ENCODE measurements at places on chromosomes 5 and 9. TPM values are rescaled to one million over a fixed set of nuclear protein-coding genes. Genes with fewer than 3 reads are reported as not detected.

DNA sequence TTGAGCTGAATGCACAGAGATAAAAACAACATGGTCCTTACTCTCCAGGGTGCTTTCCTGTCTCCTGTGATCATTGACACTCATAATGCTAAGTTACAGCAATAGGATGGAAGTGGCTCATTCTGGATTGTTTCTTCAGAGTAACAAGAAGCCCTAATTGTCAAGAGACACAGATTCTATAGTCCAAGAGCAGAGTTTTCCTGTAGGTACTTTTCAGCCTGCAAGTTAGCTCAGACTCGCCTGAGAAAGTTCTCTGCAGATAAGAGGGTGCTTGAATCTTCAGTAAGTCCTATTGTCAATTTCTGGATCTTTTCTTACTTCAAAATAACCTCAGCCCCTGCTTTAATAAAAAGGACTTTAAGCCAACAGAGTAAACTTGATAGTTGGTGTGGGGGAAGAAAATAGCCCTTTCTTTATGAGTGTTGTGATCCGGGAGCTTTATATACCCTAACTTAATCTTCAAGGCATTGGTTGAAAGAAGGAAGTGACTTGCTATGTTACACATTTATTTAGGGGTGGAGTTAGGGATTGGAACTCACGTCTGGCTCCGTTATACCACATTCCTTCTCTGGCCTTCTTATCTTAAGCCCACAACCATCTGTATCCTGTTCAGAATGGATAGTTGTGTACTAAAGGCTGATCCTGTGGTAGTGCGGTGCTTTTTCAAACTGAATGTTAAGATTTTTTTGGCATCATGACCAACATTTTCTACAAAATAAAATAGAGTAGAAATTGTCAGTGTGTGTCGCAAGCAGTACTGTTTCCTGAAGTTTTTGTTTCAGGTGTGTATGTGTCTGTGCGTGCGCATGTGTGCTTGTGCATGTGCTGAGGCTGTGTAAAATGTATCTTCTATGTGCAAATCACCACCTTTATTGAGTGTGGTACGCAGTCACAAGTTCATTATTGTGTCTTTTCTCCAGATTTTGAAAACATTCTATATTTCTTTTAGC lies 173.9 kb downstream of the WDR70 start:
- no peak for DNase-seq

DNA sequence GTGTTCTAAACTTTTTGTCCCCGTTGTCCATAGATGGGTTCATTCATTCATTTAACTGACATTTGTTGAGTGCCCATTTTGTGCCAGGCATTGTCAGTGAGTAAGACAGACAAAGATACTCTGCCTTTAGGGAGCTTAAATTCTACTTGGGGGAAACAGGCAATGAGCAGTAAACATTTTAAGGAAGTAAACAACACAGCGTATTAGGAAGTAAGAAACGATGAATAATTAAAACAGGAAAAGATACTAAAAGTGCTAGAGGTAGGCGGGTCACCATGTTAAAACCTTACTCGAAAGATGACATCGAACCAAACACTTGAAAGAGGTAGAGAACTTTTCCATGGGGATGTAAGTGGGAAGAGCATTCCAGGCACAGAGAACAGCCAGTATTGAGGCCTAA lies 5.5 kb upstream of the MAML1 start:
- no peak for DNase-seq

- no peak for DNase-seq
These were observed 152.9 kb upstream of the IRX2 start for GRCh38 chr5:2904399-2904798.

DNA sequence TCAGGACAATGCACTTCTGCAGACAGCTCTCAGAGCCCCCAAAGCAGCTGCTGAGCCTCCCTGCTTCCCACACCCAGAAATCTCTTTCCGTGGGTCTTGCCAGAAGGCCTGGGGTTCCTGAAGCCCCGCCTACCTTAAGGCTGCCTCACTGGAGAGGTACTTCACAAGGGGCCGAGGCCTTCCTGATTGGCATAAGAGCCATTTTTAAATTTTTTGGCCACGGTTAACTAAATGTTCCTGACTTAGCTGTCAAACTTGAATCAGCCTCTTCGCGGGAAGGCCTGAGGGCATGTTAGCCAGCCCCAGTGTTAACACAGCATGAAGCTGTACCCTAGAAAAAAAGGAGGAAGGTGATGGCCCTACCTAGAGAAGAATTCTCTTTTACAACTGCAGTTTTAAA lies 20.7 kb upstream of the EPB41L4B start:
- no peak for DNase-seq

DNA sequence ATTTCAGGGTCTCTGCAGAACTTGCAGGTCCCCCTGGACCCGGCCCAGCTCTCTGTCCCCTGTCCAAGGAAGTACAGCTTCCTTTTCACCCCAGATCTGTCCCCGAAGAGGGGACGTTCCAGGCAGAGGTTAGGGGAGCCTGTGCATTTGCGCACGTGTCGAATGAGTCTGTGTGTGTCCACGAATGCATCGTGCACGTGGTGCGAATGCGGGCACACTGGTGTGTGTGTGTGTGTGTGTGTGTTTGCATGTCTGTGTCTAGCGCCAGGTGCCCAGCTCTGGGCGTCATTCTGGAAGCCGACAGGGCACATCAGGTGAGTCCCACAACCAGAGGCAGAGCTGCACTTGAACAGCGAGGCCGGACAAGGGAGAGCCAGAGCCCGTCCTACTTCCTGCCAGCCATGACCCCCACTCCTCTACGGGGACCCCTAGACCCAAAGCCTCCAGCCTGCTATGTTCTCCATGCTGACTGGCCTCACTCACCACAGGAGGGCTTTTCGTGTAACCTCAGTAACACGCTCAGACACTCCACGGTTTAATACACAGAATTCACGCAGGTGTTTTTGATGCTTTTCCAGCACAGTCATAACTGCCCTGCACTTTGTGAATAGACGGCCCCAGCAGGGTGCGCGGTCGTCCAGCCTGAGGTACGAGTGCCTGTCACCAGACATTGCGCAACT lies 41.3 kb upstream of the CACNA1B start:
- DNase-seq: no peak

GRCh38 chr9:88075966-88076285 lies 62.3 kb downstream of the SPATA31C2 start:
- no peak for DNase-seq

- no peak for DNase-seq
These were observed 33.5 kb downstream of the MOCS2 start for GRCh38 chr5:53076014-53076583.

DNA sequence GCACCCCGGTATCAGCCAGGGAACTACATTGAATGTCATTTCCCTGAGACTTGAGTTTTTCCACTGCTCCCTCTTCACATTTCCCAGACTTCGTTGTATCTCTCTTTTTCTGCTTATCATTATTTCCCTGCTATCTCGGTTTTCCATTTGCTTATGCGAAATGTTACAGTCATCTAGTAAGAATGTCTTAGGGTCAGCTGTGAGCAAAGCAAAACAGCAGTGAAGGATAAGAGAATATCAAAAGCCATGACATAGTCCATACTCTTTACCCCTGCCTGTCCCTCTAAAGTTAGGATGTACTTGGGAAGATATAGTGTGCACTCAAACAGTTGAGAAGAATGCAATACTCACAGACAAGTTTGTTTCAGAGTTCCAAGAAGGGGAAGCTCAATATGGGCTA lies 88.7 kb downstream of the ITGA1 start:
- no peak for DNase-seq

DNA sequence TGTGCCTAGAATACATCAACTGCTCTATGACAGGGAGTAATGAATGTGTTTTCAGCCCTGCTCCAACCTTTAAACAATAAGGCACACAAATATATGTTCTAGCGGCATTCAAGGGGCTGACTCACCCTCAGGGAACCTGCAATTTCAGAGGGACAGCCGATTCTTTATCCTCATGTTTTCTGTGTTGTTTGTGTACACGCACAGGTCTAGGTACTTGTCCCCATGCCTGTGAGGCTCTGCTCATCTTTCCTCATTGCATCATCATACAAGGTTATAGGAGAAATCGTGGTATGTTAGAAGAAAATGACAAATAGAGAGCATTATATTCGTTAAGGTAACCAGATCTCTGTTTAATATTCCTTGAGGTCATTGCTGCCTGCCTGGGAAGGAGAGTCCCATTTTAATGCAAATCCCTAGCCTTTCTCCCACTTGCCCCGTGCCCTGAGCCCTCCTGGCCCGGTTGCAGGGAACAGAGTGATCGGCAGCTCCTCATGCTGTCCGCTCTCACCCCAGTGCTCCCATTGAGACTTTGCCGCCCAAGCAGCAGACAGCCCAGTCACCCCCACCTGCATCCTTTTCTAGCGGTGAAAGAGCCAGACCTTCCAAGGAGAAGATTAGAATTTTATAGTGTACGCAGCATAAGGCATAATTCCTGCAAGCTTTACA lies 14.6 kb downstream of the MAP1B start:
- no peak for DNase-seq

- DNase-seq: no peak
These were observed 4.6 kb upstream of the TRAF2 start for GRCh38 chr9:136881691-136882108.

DNA sequence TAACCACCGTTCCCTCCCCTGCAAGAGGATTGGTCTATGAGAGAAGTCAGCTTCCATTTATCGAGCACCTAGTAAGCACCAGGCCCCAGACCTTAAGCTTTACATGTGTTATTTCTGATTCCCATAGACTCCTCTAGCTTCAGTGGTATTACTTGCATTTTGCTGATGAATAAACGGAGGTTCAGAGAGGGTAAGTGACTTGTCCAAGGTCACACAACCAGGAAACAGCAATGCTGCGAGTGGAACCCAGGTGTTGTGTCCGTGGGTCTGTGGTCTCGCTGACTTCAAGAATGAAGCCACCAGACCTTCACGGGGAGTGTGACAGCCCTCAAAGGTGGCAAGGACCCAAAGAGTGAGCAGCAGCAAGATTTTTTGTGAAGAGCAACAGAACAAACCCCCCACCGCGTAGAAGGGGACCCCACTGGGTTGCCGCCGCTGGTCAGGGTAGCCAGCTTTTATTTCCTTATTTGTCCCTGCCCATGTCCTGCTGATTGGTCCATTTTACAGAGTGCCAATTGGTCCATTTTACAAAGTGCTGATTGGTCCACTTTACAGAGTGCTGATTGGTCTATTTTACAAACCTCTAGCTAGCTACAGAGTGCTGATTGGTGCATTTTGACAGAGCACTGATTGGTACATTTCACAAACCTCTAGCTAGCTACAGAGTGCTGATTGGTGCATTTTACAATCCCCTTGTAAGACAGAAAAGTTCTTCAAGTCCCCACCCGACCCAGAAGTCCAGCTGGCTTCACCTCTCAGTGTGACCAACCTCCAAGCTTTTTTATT lies 29.1 kb upstream of the KCNIP1 start:
- DNase-seq: no peak

- no peak for DNase-seq
These were observed 3.9 kb upstream of the DAB2 start for GRCh38 chr5:39428640-39429039.

DNA sequence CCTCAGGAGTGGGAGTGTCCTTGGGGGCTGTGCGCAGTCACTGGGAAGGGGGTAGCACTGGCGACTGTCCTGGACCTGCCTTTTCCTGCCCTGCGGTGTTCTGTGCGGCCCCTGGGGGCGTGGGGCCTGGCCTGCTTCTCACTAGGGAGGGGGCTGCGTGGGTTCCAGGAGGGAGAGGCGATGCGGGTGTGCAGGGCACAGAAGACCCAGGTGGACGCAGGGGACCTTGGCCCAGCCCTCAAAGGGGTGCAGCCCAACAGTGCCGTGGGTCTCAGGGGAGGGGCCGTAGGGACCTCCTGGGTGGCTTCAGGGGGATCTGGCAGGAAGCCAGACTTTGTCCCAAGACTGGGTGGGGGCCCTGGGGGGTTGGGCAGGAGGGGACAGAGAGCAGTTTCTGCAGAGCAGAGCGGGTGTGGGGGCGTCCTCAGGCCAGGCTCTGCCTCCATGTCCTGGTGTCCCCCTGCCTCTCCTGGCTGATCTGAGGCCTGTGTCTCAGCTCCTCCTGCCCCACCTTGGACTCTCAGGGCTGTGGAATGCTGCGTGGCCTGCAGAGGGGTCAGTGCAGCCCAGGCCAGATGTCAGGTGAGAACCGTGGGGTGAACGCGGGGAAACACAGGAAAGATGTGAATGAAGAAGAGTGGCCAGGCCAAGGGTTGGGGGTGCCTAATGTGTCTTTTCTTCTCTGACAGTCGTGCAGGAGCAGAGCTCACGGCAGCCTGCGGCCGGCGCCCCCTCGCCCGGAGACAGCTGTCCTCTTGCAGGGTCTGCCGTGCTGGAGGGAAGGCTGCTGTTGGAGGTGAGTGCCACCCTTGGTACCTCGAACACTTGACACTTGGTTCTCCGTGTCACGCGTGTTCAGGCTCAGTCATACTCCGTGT lies 54.6 kb downstream of the AHRR start:
- peak; percentile 73 for DNase-seq

DNA sequence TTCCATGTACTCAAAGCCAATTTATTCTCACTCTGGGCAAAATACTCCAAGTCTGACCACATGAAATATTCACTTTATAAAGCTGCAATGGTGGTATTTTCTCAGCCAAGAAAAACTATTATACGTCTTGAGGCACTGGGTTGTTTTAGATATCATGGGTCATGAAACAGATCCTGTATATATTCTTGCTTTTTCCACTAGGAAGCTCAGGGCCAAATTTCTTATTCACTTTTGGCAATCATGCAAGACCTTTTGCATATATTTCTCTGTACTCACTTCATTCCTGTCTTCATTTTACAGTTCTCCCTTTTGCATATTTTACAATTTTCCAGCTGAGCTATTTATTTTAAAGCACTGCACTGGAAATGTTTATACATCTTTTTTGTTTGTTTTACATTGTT lies 49.8 kb downstream of the GABBR2 start:
- DNase-seq: no peak

DNA sequence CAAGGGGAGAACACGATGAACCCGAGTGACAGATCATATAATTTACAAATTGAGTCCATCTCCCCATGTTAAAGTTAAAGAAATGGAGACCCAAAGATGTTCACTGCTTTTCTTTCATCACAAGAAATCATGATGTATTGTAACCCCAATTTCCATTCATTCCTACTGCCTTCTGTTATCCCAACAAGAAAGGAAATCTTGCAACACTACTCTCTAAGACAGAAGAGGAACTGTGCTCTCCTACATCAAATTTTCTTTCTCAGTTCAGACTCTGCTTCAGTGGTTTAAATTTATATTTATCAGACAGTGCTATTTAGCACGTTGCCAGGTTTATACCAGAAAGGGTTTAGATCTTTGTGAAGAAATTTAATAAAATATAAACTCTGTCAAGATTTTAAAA lies 83.8 kb upstream of the RASA1 start:
- DNase-seq: no peak

- no peak for DNase-seq
These were observed 312.3 kb downstream of the MED10 start for GRCh38 chr5:6066016-6066415.

DNA sequence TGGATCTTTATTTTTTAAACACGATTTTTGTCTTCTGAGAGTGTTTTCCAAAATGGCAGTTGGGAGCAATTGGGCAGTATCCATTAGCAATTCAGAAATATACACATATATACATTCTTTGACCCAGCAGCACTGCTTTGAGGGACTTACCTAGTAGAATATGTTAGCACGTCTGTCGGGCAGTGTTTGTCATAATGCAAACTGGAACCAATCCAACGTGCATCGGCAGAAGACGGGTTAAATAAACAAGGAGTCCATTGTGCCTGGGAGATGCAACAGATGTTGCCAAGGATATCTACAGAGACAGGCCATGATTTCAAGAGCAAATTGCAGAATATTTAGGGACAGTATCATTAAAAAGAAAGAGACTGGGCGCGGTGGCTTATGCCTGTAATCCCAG lies 107.0 kb downstream of the COL5A1 start:
- DNase-seq: no peak

The GABRA1 gene
- total RNA-seq: not detected

The CYLC2 gene
- not detected for total RNA-seq

The SPINK13 gene
- not detected for total RNA-seq

The ISCA1 gene
- 49.2 TPM for total RNA-seq

The CCDC192 gene
- not detected for total RNA-seq

The NR2F1 gene
- total RNA-seq: 0.73 TPM

The SLC35A4 gene
- total RNA-seq: 81.8 TPM

All from cardiac septum (tissue), 1 donor.